ENCODE measurements at places on chromosomes 5 and 9.

DNA sequence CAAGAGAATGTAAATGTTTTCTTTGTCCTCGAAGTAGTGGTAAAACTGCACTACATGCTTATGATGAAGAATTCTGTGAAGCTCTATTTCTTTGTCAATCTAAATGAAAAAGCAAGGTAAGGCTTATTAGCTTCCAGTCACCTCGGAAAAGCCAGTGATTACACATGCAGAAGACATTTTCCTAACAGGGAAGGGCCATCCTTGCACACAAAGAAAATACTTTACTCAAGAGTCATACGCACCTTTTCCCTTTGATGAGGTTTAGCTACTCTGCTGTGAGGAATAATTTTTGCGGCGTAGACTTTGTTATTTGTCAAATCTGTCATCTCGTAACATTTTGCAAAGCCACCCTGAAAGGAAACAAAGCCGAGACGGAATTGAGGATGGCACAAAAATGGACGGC is 1.1 kb downstream of the PLK2 start:
- no peak for DNase-seq

DNA sequence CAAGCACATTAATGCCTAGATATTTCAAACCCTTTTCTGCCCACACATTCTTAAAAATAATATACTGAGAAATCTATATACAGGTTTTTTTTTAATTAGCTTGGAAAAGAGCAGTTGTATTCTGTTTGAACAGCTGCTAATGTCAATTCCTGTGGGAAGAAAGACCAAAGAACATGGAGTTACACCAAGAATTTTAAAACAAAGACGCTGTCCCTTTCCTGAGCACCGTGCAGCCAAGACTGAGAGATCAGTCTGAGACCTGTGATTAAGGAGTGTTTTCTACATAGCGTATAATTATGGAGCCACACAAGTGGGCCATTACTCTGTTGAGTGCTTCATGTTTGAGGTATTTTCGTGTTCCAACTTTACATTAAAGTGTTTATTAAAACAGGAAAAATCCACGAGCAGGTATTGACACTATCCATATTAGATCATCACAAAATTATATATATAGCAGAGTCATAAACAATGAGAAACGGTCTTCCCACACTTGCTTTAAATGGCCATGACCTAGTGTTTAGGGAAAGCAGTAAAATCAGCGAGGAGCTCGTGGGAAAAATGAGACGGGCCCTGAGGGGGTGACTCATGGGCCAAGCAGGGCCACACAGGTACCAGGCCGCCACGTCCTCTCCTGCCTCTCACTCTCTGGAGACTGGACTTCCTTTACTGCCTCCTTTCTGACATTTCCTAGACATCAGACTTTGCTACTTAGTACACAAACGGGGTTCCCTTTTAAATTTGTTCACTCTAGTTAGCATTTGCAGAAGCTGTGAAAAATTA is 153.1 kb upstream of the OTULINL start:
- no peak for DNase-seq

- DNase-seq = no peak
Measured at GRCh38 chr9:121310571-121310970, 42.6 kb downstream of the GSN start.

DNA sequence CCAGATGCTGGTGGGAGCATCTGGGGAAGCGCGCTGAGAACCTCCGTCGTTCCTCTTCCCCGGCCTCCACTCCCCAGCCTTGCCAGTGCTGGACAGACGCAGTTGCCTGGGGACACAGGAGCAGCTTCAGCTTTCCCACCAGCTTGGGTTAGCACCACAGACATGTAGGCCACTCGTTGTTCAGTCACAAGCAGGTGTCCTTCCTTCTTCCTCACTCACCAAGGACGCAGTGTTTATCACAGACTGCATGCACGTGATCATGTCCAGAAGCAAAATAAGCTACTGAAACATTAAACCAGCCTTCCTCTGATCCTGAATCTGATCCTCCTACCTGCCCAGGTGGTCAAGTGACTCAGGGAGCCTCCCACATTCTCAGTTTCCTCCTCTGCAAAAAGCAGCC is 232.9 kb downstream of the SYK start:
- DNase-seq = no peak

DNA sequence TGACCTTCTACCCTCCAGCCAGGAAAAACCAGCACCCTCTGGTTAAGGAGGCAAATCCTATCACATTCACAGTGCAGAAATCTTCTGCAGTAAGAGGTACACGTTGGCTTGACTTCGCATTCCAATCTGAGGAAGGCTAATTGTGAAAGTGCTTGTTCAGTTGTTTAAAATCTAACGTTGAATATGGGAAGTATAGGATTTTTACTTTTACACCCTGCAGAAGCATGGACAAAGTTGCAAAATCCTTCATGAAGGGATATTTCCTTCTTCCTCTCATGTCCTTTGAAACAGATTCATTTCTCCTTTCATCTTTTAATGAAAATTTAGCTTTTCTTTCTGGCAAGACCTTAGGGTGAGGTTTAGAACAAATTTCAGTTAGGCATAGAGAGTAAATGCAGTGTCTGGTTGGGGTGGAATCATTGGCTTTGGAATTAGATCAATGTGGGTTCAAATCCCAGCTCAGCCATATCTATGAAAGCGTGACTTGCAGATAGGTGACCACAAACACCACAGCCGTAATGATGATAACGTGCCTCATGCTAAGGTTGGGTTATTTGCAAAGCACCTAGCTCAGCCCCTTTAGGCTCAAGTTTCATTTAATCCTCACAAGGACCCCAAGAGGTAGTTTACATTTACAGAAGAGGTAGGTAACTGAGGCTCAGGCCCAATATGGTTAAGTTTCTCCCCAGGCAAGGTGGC is 42.2 kb upstream of the C5orf58 start:
- DNase-seq = no peak
